Progenitor cell of endocrine pancreas (in vitro differentiated cells): ENCODE measurements at places on chromosomes 6 and 20. TPM values are rescaled to one million over a fixed set of nuclear protein-coding genes. Genes with fewer than 3 reads are reported as not detected.

Gene POPDC3
- 1.3 and 2.3 TPM in 2 replicates for total RNA-seq

DNA sequence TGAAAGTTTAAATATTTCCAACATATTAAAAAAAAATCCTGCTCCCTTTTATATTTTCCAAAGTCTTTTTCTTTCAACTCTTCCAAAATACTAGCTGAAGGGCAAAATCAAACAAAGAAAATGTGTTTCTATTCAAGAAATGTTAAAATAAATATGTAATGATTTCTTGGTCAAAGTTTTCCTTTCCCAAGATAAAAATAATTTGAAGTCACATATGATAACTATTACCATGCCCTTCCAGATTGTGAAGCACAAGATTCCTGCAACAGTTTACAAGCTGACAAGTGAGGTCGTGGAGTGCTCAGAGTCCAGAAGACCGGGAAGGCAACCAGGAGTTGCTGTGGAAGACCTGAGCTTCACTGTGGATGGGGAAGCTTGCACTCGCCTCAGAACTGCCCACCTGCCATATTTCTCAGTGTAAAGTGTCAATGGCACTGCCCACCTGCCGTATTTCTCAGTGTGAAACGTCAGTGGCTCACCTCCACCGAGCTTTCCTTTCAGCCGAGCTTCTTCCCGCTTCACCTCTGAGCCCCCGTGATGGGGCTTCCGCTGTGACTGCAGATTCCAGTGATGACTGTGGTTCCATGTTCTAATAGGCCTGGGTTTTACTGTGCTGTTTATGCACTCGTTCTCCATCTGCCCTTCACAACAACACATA, 160.5 kb downstream of the THBS2 start:
- no peaks in the 10 kb centered on the region for H3K27me3 ChIP-seq
- H3K4me1 ChIP-seq: no peaks in the 10 kb centered on the region
- no peak for DNase-seq
- H3K4me3 ChIP-seq: no peak overlapping the region

- no peak overlapping the region for H3K27ac ChIP-seq
- no peak for DNase-seq
- peaks cover 7% of the 10 kb centered on the region for H3K4me1 ChIP-seq
- H3K27me3 ChIP-seq: no peaks in the 10 kb centered on the region
- no peak overlapping the region for H3K4me3 ChIP-seq
- H3K36me3 ChIP-seq: peaks cover 21% of the 10 kb centered on the region
Measured at GRCh38 chr6:139174961-139175360, 40.1 kb downstream of the HECA start.

- H3K36me3 ChIP-seq: no peaks in the 10 kb centered on the region
- DNase-seq: no peak
- H3K4me1 ChIP-seq: no peaks in the 10 kb centered on the region
Measured at GRCh38 chr6:41705996-41706835, 29.2 kb downstream of the TFEB start.

GRCh38 chr6:579339-579738, 77.6 kb downstream of the HUS1B start:
- H3K27me3 ChIP-seq: no peaks in the 10 kb centered on the region
- H3K4me1 ChIP-seq: peaks cover 9% of the 10 kb centered on the region
- H3K4me3 ChIP-seq: no peak overlapping the region
- H3K36me3 ChIP-seq: peaks cover 18% of the 10 kb centered on the region
- no peak overlapping the region for H3K27ac ChIP-seq

DNA sequence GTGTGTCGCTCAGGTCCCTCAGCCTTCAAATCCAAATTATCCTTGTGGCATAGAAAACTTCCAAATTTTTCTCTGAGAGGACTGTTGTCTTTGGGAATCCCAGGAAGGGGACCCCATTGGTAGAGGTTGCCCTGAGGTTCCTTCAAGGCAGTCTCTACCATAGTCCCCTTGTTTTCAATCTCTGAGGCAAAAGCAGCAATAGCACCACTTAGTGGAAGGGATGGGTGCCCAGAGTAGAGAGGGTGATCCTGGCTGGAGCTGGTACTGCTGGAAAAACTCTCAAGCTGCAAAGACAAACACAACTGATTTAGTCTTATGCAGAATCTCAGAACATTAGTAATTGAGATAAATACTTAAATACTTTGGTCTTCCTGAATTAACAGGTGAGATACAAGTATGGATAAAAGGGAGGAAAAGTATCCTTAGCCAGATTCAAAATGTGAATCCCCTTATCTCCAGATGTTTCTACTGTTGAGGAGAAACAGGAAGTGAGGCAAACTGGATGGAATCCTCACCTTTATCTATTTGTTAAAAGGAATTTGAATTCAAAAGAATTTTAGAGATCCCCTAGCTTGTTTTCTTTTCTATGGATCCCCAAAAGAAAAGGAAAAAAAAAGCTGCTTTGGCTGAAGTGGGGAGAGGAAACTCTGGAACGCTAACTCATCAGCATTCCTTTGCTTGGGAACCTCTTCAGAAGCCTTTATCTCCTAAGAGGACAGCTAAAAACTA, 13.4 kb downstream of the ZNF318 start:
- no peak overlapping the region for H3K27ac ChIP-seq
- H3K4me1 ChIP-seq: no peaks in the 10 kb centered on the region
- no peak overlapping the region for H3K4me3 ChIP-seq
- no peak for DNase-seq
- peaks cover 24% of the 10 kb centered on the region for H3K36me3 ChIP-seq

- H3K27me3 ChIP-seq: no peaks in the 10 kb centered on the region
- H3K36me3 ChIP-seq: peaks cover 3% of the 10 kb centered on the region
- H3K4me1 ChIP-seq: no peaks in the 10 kb centered on the region
- no peak overlapping the region for H3K27ac ChIP-seq
Measured at GRCh38 chr20:12969071-12969669, 39.6 kb upstream of the SPTLC3 start.

Gene RAD21L1
- total RNA-seq: not detected in 2 replicates

- H3K27me3 ChIP-seq: no peaks in the 10 kb centered on the region
- H3K27ac ChIP-seq: no peak overlapping the region
- H3K4me3 ChIP-seq: no peak overlapping the region
- H3K4me1 ChIP-seq: peaks cover 1% of the 10 kb centered on the region
Measured at GRCh38 chr6:55918639-55919038, 43.2 kb upstream of the BMP5 start.

- H3K27ac ChIP-seq: no peak overlapping the region
- H3K4me3 ChIP-seq: no peak overlapping the region
- DNase-seq: no peak
Measured at GRCh38 chr6:55705451-55706440, 126.8 kb upstream of the HMGCLL1 start.
